ENCODE measurements at places on chromosomes 7 and 10.

DNA sequence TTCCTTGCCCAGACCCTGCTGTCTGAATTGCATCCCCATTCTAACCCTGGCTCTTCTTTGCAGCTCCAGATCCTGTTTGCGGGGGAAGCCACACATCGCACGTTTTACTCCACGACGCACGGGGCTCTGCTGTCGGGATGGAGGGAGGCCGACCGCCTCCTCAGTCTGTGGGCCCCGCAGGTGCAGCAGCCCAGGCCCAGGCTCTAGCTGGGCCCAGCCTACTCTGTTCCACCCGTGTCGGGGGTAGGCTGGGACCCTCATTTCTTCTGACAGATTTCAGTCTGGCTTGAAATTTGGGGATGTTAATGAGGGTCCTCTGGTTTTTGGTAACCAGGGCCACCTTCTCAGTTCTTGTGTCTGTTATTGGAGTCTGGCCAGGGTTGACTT is 2.7 kb upstream of the MTG1 start:
- peak; percentile 38 for DNase-seq

DNA sequence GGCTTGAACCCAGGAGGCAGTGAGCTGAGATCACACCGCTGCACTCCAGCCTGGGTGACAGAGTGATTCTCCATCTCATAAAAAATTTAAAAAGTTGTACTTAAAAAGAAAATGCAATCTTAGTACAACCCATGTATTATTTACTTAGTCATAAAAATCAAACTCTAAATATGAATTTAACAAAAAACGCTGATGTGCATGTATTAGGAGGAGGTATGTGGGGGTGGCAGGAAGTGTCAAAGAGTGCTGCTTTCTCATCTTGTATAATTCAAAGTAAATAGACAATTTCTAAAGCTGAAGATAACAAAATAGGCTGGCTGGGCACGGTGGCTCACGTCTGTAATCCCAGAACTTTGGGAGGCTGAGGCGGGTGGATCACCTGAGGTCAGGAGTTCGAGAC is 81.0 kb upstream of the NRBF2 start:
- DNase-seq = no peak

- no peak for DNase-seq
Measured at GRCh38 chr10:111087968-111088505, 11.2 kb downstream of the ADRA2A start.

GRCh38 chr10:34808801-34809745 is 6.0 kb downstream of the PARD3 start:
- no peak for DNase-seq

- DNase-seq = no peak
Measured at GRCh38 chr10:14574291-14574690, 200.4 kb downstream of the FAM107B start.

DNA sequence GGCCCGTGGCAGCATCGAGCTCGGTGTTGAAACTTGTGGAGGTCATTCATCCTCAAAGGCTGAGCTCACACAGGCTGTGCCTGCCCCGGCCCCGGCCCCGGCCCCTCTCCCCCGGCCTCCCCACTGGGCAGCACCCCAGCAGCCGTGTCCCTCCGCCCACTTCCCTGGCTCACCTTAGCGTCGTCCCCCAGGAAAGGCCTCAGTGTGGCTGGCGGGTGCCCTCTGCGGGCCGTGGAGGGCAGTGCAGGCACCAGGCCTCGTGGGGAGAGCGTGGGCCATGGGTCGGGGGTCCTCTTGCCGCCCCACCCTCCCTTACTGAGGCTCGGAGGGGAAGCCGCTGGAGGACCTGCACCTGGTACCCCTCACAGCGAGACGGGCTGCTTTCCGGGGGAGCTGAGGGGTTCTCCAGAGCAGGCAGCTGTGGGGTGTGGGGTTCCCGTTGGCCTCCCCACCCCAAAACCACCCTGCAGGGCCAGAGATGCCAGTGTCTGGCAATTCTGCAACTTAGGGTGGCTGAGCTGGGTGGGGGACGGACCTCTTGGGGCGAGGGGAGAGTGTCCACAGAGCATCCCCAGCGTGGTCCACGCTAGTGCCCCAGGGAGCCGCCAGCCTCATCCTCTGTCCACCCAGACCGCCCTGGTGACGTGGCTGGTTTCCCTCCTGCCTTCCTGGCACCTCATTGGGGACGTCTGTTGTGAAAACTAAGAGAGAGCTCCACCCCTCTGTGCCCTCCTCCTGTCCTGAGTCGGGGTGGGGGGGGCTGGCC is 44.2 kb upstream of the DPYSL4 start:
- peak; percentile 42 for DNase-seq

DNA sequence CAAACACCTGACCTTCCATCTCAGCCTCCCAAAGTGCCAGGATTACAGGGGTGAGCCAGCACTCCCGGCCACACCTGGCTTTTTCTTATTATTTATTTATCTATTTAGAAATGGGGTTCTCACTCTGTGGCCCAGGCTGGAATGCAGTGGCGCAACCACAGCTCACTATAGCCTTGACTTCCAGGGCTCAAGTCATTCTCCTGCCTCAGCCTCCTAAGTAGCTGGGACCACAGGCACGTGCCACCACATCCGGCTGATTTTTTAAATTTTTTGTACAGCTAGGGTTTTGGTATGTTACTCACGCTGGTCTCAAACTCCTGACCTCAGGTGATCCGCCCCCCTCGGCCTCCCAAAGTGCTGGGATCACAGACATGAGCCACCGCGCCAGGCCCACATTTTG is 56.9 kb upstream of the MYL10 start:
- DNase-seq = no peak

DNA sequence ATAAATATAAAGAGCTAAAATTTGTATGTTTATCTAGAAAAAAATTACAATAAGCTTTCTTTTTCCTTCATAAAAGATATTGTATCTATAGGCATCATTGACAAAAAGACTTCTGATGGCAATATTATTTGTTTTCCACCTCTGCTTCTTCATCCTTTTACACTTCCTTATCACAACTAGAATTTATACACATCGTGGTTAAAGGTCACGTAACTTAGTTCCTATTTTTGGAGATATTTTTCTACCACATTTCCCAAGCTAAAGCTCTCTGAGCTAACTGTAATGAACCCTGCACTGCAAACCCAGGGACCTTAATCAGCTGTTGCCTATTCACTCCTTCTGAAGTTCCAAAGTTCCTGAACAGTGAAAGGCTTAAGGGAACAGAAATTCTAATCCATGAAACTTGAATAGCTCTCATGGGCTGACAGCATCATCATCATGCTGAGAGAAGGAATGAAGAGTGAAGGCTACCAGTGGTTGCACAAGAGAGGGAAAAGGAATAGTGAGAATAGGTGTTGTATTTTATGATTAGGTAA is 106.1 kb upstream of the SLC13A1 start:
- no peak for DNase-seq

GRCh38 chr10:80429521-80429973 is 21.2 kb downstream of the PRXL2A start:
- DNase-seq = no peak

- DNase-seq = no peak
Measured at GRCh38 chr10:72704117-72704516, 12.2 kb downstream of the MCU start.

DNA sequence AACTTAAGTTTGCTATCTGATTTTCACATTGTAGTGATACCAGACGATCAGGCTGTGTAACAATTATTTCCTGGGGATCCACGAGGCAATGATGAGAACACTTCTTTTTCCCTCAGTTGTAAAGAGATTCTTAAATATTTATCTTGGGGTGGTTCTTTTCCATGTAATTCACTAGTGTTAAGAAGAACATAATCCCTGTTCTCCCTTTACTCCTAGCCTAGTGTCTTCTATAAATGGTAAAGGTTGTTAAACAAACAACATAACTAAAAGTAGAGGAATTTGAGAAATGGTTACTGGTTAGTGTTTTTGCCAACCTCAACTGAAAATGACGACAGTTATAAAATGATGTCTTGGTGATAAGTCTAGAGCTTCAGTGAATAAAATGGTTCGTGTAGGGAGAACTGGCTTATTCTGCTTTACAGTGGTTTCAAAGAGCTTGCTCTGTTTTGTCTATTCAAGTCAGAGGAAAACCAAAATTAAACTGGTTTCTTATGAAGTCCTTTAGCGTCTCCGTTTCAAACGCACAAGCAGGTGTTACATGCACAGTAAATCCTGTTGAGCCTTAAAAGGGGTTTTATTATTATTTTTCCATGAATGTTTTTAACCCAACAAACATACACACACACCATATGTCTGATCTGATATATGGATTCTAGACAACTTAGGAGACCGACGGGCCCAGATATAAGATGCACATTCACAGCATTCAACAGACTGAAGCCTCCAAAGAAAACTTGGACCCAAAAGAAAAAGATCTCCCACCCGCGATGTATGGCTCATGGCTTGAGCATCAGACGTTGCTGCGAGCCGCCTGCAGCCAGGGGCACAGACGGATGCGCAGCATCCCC is 1.1 kb downstream of the TBX20 start:
- no peak for DNase-seq

GRCh38 chr10:102419269-102420180 is 940 bp upstream of the PSD start:
- DNase-seq = peak; percentile 66

GRCh38 chr7:86961686-86962085 is 97.8 kb downstream of the ELAPOR2 start:
- no peak for DNase-seq

Measured in right lobe of liver (tissue), 6 donors.